NCI-H1417 (cell line): ENCODE measurements at places on chromosomes 11 and 22.
A peak's percentile ranks its signal among the peaks of the same experiment; 100 is the strongest.

DNA sequence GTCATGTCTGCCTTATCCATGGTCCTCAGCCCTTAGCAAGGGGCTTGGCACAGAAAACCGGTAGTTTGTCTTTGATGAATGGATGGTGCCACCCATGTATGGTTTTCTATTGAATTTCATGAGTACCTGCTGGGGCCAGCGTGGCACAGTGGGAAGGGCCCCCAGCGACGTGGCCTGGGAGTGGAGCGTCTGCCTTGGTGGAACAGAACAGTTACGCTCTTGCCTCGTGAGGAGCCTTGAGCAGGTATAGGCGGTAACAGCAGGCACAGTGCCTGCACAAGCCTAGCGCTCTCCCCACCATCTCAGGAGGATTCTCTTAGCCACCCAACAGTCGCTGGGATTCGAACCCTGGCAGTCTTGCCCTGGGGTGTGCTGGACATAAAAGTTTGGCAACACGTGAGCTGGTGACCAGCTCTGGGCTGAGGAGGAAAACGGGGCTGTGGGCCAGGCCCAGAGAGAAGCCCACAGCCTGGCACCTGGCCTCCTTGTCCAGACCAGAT lies 3.0 kb upstream of the SSH3 start:
- DNase-seq = no peak

DNA sequence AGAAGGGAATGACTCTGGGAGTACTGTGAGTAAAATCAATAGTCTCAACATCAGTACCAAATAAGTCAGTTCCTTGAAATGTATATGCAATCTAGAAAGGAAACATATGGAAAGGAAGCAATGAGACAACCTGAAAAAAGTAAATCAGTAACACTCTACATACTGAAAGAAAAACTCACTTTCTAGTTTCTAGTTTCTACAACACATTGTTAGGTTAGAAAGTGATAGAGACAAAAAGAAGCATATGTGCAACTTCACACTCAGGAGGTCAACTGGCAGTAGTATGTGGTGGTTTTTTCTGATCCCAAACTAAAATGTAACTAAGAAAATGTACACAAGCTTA lies 156.5 kb upstream of the SOX6 start:
- DNase-seq = no peak

- DNase-seq = no peak
Observed at GRCh38 chr11:77687088-77687487, 49.5 kb upstream of the CLNS1A start.

GRCh38 chr11:134508219-134508990 lies 96.4 kb upstream of the B3GAT1 start:
- DNase-seq = no peak

- DNase-seq = no peak
Observed at GRCh38 chr11:32571039-32571438, 12.6 kb upstream of the EIF3M start.

GRCh38 chr11:78350091-78350645 lies 67.5 kb downstream of the GAB2 start:
- DNase-seq = no peak

- no peak for DNase-seq
Observed at GRCh38 chr11:123815122-123815521, 9.0 kb upstream of the OR6M1 start.

- no peak for DNase-seq
Observed at GRCh38 chr11:120306519-120307242, 18.4 kb upstream of the TLCD5 start.

GRCh38 chr11:12723421-12724300 lies 49.4 kb downstream of the TEAD1 start:
- DNase-seq = peak; percentile 53

GRCh38 chr11:59187587-59187986 lies 15.7 kb downstream of the DTX4 start:
- no peak for DNase-seq

GRCh38 chr22:17880468-17880867 lies 106.2 kb upstream of the BID start:
- DNase-seq = no peak

GRCh38 chr22:48577691-48578090 lies 1250.0 kb downstream of the BRD1 start:
- no peak for DNase-seq

DNA sequence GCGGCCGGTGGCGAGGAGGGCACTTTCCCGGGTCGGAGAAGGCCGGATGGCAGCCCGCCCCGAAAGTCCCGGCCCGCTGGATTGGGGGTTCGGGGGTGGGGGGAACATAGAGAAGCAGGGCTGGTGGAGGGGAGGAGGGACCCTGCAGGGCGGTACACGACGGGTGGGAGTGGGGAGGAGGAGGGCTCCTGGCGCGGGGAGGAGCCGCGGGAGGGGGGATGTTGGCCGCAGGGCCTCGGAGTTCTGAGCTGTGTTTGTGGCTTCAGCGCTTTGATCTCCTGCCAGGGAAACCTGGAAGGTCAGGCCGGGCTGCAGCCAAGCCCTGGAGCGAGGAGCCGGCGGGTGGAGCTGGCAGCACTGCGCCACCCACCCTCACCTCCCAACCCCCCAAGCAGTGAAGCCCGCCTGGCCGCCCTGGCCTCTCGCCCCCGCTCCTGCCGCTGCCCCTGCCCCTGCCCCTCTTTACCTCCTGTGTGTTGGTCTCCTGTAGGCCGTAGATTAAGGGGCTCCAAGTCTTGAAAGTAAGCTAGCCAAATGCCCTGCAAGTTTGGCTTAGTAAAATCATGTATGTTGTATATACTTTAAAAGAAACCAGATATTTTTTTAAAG lies 30.9 kb downstream of the C22orf31 start:
- DNase-seq = peak; percentile 81

DNA sequence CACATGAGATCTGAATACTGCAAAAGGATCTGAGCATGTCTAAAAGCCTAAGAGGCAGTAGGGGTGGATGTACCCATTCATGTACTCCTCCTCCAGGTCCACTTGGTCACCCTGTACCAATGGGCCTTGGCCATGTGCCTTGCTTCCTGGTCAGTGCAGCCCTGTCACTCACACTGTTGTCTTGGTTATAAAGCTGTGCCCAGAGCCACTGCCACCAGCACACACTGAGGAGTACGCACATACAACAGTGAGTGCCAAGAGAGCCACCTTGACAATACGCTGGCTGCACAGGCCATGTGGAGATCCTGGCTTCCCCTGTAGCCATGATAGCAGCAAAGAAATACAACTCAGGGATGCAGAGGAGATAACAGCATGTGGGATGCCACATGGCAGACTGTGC lies 96.4 kb upstream of the LDLRAD3 start:
- DNase-seq = no peak

DNA sequence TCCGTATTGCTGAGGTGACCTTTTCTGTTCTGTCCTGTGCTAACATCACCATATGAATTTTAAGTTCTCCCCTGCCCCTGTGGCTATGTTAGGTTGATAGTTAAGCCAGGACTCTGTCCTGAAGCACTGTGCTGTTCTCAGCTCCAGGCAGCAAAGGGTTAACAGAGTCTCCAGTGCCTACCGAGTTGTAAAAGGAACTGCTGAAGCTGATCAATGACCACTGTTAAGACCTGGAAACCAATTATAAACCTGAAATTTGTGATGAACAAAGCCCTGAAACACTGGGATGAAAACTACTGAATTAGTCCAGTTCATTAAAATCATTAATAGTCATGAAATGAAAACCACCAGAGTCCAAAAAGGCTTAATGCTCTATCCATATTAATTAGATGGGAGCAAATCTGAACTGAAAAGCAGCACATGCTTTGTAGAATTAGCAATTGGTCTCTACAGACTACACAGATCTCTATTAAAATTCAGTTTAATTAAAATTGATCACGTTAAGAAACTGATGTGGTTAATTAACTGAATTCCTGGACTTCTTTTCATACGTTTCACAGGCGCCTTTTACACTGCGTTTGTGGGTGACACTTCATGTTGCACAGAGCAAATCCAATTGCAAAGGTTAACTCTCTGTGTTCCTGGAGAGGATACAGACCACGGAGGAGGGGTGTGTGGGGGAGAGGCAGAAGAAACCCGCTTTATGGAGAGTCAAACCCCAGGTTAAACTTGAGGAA lies 188.5 kb upstream of the MPPED2 start:
- DNase-seq = no peak

- DNase-seq = no peak
Observed at GRCh38 chr11:40434926-40435325, 1024.5 kb downstream of the LRRC4C start.

GRCh38 chr11:20518323-20518834 lies 81.0 kb upstream of the SLC6A5 start:
- no peak for DNase-seq

DNA sequence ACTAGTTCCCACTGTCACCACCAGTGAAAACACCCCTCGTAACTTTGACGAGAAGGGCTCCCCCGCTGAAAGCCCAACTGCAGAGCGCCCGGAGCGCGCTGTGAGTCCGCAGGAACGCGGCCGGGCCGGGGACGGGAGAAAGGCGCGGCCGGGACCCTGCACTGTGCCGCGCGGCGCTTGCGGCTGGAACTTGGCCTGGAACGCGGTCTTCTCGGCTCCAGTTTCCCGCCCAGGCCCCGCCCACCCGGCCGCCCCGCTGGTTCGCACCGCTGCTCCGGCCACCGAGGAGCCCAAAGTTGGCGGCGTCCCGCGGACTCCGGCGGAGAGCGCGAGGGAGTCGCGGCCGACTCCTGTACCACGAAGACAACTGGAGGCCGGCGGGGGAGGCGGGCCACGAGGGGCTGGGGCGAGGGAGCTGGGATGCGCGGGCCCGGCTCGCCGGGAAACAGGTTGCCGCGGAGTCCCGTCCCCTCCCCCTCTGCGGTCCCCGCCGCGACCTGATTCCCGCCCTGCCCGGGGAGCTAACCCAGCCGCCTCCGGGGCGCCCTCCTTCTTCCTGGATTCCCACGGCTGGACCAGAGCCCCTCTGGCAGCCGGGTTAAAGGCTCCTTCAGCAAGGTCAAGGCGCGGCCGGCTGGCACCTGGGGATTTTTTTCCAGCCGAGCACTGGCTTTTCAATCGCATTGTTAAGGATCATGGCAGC lies 3.4 kb downstream of the TENM4 start:
- peak; percentile 79 for DNase-seq

- no peak for DNase-seq
Observed at GRCh38 chr11:115885535-115886421, 381.6 kb upstream of the CADM1 start.

GRCh38 chr11:11944444-11944843 lies 64.0 kb downstream of the DKK3 start:
- DNase-seq = no peak

GRCh38 chr11:94776351-94777321 lies 8.5 kb downstream of the AMOTL1 start:
- peak; percentile 84 for DNase-seq

GRCh38 chr11:84524422-84525051 lies 1102.6 kb downstream of the DLG2 start:
- no peak for DNase-seq

DNA sequence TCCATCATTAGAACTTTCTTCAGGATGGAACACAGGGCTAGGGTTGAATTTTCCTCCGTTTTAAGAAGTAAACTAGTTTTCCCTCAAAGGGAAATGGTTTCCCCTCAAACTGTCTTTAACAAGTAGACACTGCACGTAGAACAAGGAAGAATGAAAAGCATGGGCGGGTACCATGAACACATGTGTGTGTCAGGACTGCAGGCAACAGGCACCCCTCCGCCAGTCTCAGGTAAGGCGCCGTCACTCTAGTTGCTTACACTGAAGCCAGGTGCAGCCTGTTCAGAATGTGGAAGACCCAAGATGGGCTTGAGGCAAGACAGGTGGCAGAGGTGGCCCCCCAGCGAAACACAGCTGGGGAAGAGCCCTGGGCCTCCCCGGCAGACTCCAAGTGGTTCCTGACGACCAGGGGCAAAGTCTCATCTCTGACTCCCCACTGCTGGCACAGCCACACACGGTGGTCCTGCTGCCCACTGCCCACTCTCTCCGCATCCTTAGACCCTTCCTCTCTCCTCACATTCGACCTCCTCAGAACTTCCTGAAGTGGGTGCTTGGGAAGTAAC lies 25.4 kb upstream of the MOB2 start:
- DNase-seq = peak; percentile 8

DNA sequence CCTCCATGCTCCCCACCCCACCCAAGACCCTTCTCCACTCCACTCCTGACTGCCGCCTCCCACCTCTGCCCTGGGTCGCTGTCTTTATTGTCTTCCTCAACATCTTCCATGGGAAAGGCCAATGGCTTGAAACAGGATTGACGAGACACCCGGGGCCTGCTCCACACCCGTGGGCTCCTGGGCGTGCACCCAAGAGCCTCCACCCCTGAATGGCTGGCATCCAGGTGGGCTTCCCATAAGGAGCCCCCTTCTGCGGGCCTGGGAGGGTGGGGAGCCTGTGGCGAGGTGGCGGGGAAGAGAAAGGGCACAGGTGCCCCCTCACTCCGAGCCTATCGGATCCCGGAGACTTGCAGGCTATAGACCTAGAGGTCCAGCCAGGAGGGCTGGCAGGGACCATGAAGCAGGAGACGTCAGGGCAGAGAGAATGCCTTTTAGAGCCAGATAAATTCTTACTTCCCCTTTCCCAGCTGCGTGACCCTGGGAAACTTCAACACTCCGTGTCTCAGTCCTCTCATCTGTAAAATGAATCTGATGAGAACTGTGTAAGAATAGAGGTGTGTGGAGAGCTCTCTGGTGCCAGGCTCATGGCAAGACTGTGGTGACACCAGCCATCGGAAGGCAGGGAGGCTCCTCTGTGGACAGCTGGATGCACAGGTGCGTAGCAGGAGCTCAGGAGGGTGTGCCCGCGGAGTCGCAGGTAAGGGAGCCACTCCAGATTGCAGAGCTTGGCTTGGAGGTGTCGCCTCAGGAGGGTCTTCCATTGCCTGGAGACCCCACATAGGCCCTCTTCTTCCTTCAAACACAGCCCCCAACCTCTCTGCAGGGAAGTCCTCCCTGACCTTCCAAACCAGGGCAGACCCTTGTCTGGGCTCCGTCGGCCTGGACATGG lies 53.9 kb downstream of the SMIM38 start:
- DNase-seq = no peak

- DNase-seq = no peak
Observed at GRCh38 chr22:24157822-24158135, 23.5 kb upstream of the SUSD2 start.
